ENCODE measurements at places on chromosomes 2 and 18. TPM values are rescaled to one million over a fixed set of nuclear protein-coding genes. Genes with fewer than 3 reads are reported as not detected.

GCA gene
- 6.1 TPM for total RNA-seq

ADRA2B gene
- total RNA-seq = 0.05 TPM

RAB6D gene
- not detected for total RNA-seq

ASPRV1 gene
- 0.37 TPM for total RNA-seq

SNTG2 gene
- total RNA-seq = not detected

KIF5C gene
- 0.41 TPM for total RNA-seq

PRLH gene
- total RNA-seq = not detected

PSMA8 gene
- not detected for total RNA-seq

SLC39A10 gene
- total RNA-seq = 23.2 TPM

SLC8A1 gene
- total RNA-seq = 0.51 TPM

ASB18 gene
- total RNA-seq = not detected

IL1RN gene
- total RNA-seq = 0.42 TPM

BCL11A gene
- 0.06 TPM for total RNA-seq

SAG gene
- total RNA-seq = not detected

ANKRD30BL gene
- total RNA-seq = not detected

TNS1 gene
- total RNA-seq = 8.2 TPM

SFTPB gene
- total RNA-seq = 0.22 TPM

METTL5 gene
- 72.1 TPM for total RNA-seq

TAF1B gene
- 46.1 TPM for total RNA-seq

MSTN gene
- not detected for total RNA-seq

ZNF804A gene
- not detected for total RNA-seq

RHOB gene
- 166 TPM for total RNA-seq

SCN1A gene
- not detected for total RNA-seq

ANAPC1 gene
- total RNA-seq = 29.3 TPM

CCDC150 gene
- 5.2 TPM for total RNA-seq

MORN2 gene
- total RNA-seq = 44.0 TPM

HOXD10 gene
- total RNA-seq = 7.0 TPM

DTYMK gene
- 131 TPM for total RNA-seq

REEP1 gene
- total RNA-seq = 1.3 TPM

WIPF1 gene
- 19.3 TPM for total RNA-seq

SEPTIN10 gene
- total RNA-seq = 58.3 TPM

SCN7A gene
- total RNA-seq = not detected

IL1R2 gene
- 0.73 TPM for total RNA-seq

ZDBF2 gene
- 0.86 TPM for total RNA-seq

RAX gene
- not detected for total RNA-seq

CCL20 gene
- 4.4 TPM for total RNA-seq

ERFE gene
- total RNA-seq = 8.0 TPM

SFXN5 gene
- total RNA-seq = 16.3 TPM

RSAD2 gene
- total RNA-seq = 0.54 TPM

FMNL2 gene
- total RNA-seq = 30.8 TPM

CIB4 gene
- not detected for total RNA-seq

PTMA gene
- total RNA-seq = 1,602 TPM

MARCO gene
- 0.11 TPM for total RNA-seq

SERPINB4 gene
- total RNA-seq = 0.17 TPM

CFAP65 gene
- 0.14 TPM for total RNA-seq

DES gene
- 0.17 TPM for total RNA-seq

HS6ST1 gene
- 12.9 TPM for total RNA-seq

EMX1 gene
- 0.20 TPM for total RNA-seq

C2orf92 gene
- 0.35 TPM for total RNA-seq

TUBA4A gene
- total RNA-seq = 378 TPM

TCF23 gene
- total RNA-seq = not detected

XDH gene
- 1.1 TPM for total RNA-seq

NEU2 gene
- not detected for total RNA-seq

CD8B gene
- not detected for total RNA-seq

HOXD3 gene
- total RNA-seq = 0.27 TPM

All from A549 treated with CpdA at 1 μM for 4 hours (cell line).